Activated CD4-positive, alpha-beta T cell treated with anti-CD3 and anti-CD28 coated beads, Interleukin-2, amount 10 ng/mL, durations not matched to agents 24 days and 14 days (primary cell): ENCODE measurements at places on chromosomes 7 and 10. TPM values are rescaled to one million over a fixed set of nuclear protein-coding genes. Genes with fewer than 3 reads are reported as not detected.

OR13A1 gene
- total RNA-seq: not detected in 2 replicates

VWDE gene
- total RNA-seq: 1.8 and 1.9 TPM in 2 replicates

ANKRD30A gene
- total RNA-seq: not detected in 2 replicates

SH3PXD2A gene
- 8.3 and 8.5 TPM in 2 replicates for total RNA-seq

KEL gene
- 0.12 and 0.37 TPM in 2 replicates for total RNA-seq

GIMAP1 gene
- 4.9 and 6.0 TPM in 2 replicates for total RNA-seq

OR6V1 gene
- total RNA-seq: not detected in 2 replicates

SPDYE5 gene
- 0.14 TPM in 1 of 2 replicates, not detected in the other for total RNA-seq

NEBL gene
- 0.42 and 0.59 TPM in 2 replicates for total RNA-seq

ANKIB1 gene
- 54.3 and 55.7 TPM in 2 replicates for total RNA-seq

KIFBP gene
- total RNA-seq: 15.0 TPM in 2 replicates

SORBS1 gene
- total RNA-seq: 0.66 and 0.77 TPM in 2 replicates

PLAC9 gene
- total RNA-seq: not detected in 2 replicates

MRLN gene
- 0.82 TPM in 1 of 2 replicates, not detected in the other for total RNA-seq

GAD2 gene
- total RNA-seq: not detected in 2 replicates

ELOVL3 gene
- 0.14 TPM in 1 of 2 replicates, not detected in the other for total RNA-seq

FLNC gene
- total RNA-seq: 0.02 and 0.09 TPM in 2 replicates

AMPH gene
- total RNA-seq: not detected in 2 replicates

LIPA gene
- total RNA-seq: 7.6 and 9.1 TPM in 2 replicates

FRG2B gene
- total RNA-seq: not detected in 2 replicates

ACTA2 gene
- total RNA-seq: 8.8 and 8.9 TPM in 2 replicates

SGPL1 gene
- 94.0 and 98.9 TPM in 2 replicates for total RNA-seq

SUFU gene
- 8.4 and 9.9 TPM in 2 replicates for total RNA-seq

RBP4 gene
- not detected in 2 replicates for total RNA-seq
